SJSA1 (cell line): ENCODE measurements at places on chromosomes 2 and 18. TPM values are rescaled to one million over a fixed set of nuclear protein-coding genes. Genes with fewer than 3 reads are reported as not detected.

The CHRNG gene
- not detected in 2 replicates for total RNA-seq

The UBE2F gene
- 63.0 and 100 TPM in 2 replicates for total RNA-seq

DNA sequence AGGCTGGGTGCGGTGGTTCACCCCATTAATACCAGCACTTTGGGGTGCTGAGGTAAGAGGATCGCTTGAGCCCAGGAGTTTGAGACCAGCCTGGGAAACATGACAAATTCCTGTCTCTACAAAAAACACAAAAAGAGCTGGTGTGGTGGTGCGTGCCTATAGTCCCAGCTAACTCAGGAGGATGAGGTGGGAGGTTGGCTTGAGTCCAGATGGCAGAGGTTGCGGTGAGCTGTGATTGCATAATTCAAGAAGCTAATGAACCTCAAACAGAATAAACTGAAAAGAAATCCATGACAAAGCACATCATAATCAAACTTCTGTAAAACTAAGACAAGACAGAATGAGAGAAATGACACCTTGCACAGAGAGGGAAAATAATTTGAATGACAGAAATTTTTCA, 54.8 kb downstream of the SEMA4F start:
- DNase-seq: no peak

GRCh38 chr2:19843992-19844515, 57.7 kb downstream of the TTC32 start:
- DNase-seq: peak; percentile 20

- DNase-seq: no peak
These were observed 8.5 kb downstream of the HES6 start for GRCh38 chr2:238231251-238231793.

The INPP5D gene
- 2.6 and 13.3 TPM in 2 replicates for total RNA-seq

DNA sequence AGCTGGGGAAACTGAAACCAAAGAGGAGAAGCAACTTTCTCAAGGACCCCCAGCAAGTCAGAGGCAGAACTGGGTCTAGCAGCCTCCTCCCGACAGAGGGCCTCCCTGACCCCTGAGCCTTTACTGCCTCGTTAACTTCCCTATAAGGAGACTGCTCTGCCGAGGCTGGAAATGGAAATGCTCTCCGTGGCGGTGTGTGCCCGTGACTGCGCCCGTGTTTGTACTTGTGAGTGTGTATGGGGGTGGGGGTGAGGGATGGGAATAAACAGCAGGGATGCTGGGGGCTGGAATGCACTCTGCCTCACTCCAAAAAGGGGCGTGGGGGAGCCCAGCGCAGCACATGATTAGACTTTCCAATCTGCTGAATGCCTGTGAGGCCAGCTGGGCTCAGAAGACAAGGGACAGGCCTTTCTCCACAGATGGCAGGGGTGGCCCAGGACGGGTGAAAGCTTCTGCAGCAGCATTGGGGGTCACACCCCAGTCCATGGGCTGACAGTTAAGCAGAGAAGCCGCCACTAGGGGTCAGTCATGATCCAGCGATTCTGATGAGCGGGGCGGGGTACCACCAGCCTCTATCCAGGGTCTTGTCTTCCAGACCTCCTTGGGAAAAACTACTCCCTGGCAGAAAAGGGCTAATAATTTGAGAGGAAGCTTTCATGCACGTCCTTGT, 26.8 kb downstream of the MPHOSPH10 start:
- DNase-seq: no peak

DNA sequence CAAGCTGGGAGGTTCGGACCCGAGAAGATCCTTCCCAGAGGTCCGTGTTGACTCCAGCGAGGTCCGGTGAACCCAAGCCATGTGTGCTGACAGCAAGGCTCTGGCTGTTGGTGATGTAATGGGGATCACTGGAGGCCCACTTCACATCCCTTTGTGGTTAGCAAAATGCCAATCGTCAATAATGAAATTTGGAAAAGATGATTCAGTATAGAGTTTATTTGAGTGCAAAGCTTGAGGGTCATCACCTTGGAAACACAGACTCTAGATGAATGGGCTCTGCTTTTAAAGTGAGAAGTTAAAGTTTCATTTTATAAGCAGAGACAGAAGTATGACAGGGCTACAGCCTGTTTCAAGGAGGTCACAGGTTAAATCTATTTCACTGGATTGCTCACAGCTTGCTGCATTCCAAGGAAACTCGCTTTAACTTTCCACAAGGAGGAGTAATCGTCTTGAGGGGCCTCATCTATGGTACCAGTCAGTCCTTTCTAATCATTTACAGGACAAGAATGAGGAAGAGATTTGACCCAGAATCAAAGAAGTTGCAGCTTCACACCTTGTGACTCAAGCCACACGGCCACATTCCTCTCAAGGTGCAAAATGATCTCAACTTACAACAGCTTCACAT, 140.5 kb downstream of the TPO start:
- DNase-seq: peak; percentile 60

GRCh38 chr2:37881397-37881796, 43.7 kb upstream of the RMDN2 start:
- no peak for DNase-seq

The MC2R gene
- not detected in 2 replicates for total RNA-seq

The GPR17 gene
- not detected in 2 replicates for total RNA-seq

DNA sequence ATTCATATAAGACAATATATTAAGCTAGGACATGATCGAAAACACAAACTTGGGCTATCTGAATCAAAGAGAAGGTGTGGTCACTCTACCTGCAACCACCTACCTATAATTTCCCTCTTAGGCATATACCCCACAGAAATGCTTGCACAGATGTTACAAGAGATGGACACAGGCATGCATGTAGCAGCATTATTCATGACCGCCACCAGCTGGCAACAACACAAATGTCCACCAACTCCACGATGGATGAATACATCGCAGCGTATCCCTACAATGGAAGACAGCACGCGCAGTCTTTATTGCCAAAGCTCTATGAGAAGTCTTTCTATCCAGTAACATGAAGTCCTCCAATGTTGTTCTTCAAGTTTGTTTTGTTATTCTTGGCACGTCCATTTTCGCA, 90.8 kb downstream of the ARL4C start:
- DNase-seq: no peak

The NFATC1 gene
- total RNA-seq: 2.2 and 3.4 TPM in 2 replicates

- DNase-seq: no peak
These were observed 28.0 kb downstream of the ST6GAL2 start for GRCh38 chr2:106857882-106858478.

GRCh38 chr2:101479328-101479727, 4.4 kb upstream of the RFX8 start:
- DNase-seq: no peak

The TSPYL6 gene
- not detected in 2 replicates for total RNA-seq

The LOXL3 gene
- 10.4 and 14.8 TPM in 2 replicates for total RNA-seq

The RAPGEF4 gene
- 0.13 and 0.47 TPM in 2 replicates for total RNA-seq

The ACMSD gene
- total RNA-seq: not detected in 2 replicates

The NYAP2 gene
- not detected in 2 replicates for total RNA-seq

DNA sequence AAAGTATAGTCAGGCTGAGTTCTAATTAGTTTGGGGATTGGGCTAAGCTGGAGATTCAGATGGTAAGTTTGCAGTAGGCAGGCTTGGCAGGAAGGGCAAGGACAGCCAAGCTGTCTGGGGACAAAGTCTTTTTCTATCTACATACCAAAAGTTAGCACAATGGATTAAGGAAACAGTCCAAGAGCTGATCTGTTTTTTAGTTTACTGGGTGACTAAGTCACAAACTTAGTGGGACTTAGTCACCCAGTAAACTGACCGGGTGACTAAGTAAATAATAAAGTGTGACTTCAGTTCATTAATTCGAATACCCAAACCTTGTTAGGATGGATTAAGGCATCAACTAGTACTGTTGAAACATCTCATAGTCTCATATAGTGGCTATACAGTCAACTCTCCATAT, 1386.0 kb upstream of the CELF4 start:
- DNase-seq: no peak

- no peak for DNase-seq
These were observed 199.1 kb upstream of the NRXN1 start for GRCh38 chr2:51231071-51231470.

DNA sequence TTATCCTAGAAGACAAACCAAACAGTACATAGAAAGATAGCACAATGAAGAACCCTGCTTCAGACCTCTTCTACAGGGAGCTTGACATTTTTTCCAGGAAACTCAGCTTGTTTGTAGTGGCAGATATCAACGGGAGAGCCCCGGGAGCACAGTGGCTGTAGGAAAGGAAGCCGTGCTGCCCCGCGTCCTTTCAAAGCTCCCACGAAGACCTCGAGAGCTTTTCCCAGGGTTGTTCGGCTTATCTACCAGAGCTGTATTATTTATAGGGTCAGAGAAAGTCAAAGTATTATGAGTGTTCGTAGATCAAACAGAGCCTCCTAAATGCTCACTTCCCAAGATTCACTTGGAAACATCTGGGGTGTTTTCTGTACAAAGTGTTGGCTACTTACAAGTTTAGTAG, 167.1 kb upstream of the COPS8 start:
- peak; percentile 1 for DNase-seq

The SERPINB7 gene
- total RNA-seq: 5.8 and 8.5 TPM in 2 replicates

- DNase-seq: no peak
These were observed 32.0 kb downstream of the LPIN1 start for GRCh38 chr2:11778416-11778815.

- DNase-seq: no peak
These were observed 184.3 kb downstream of the UBE2E3 start for GRCh38 chr2:181164699-181165098.

- DNase-seq: no peak
These were observed 11.6 kb upstream of the PTPN2 start for GRCh38 chr18:12895626-12896025.

The TET3 gene
- total RNA-seq: 2.1 and 2.4 TPM in 2 replicates

The OTOS gene
- total RNA-seq: not detected in 2 replicates

- DNase-seq: no peak
These were observed 66.2 kb downstream of the GPR39 start for GRCh38 chr2:132482821-132483220.

The AKAIN1 gene
- not detected in 2 replicates for total RNA-seq

DNA sequence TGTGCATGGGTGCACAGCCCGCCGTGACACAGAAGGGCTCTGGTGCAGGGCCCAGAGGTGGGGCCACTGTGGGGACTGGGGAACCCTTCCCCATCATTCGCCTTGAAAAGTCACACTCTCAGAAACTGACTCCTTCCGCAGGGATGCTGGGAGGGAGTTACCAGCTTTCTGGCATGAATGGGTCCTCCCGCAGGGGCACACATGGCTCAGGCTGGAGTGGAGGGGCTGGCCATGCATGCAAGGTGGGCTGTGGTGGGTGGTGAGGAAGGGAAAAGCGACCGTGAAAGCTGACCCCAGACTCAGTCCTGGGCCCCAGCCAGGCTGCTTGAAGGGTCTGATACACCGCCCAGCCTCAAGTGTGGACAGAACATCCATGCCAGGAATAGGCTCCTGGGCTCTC, 201.1 kb downstream of the TNS1 start:
- DNase-seq: no peak

GRCh38 chr2:218188528-218188927, 21.8 kb upstream of the CXCR1 start:
- no peak for DNase-seq

The LRP1B gene
- total RNA-seq: 0.08 TPM in 1 of 2 replicates, not detected in the other

The G6PC2 gene
- total RNA-seq: not detected in 2 replicates

GRCh38 chr18:24672165-24672941, 211.9 kb downstream of the HRH4 start:
- no peak for DNase-seq

DNA sequence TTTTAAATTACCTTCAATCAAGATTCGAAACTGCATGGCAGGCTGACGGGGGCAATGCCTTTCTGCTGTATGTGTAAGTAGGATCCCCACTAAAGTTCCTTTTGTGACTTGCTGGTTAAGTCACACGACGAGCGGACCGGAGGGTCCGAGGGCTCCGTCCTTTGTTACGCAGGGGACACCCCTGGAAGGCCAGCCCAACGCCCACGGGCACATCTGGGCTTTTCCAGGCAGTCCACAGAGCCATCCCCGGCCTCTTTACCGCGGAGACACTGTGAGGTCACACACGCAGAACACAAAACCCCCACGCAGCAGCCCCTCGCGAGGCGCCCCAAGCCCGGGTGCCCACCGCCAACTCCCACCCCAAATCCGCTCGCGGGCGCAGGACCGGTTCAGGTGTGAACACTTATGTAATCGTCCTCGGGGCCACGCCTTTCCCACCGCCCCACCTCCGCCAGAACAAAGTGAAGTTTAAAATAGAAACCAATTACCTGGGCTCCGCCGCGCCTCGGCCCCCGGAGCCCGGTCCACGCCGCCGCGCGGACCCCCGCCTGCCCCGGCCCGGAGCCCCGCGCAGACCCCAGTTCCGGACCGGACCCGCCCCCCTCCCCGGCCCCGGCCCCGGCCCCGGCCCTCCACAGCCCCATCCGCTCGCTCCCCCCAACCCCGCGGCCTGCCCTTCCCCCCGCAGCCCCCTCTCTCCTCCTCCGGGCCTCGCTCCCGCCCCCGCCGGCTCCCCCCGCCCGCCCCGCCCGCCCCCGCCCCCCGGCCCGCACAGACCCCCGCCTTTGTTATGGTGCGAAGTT, 4.2 kb downstream of the ZNF516 start:
- DNase-seq: peak; percentile 24

The KCNK3 gene
- total RNA-seq: not detected in 2 replicates

DNA sequence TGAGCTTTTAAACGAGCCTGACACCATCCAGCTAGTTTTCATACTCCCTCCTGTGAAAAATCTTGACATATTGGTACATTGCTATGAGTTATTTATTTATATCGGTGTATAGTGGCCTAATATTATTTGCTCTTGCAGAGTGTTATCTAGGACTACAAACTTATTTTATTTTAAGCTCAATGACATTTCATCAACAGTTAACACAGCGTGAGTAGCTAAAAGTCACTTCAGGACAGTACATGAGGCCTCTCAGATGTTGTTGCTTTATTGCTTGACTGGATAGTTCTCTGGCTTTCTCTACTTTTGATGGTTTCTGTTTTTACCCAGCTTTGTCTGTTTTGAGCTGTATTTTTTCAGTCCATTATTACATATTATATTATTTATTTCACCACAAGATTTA, 172.9 kb upstream of the KLF7 start:
- DNase-seq: no peak

The ANKRD62 gene
- not detected in 2 replicates for total RNA-seq

GRCh38 chr18:63817441-63818051, 42.3 kb downstream of the SERPINB7 start:
- DNase-seq: no peak

DNA sequence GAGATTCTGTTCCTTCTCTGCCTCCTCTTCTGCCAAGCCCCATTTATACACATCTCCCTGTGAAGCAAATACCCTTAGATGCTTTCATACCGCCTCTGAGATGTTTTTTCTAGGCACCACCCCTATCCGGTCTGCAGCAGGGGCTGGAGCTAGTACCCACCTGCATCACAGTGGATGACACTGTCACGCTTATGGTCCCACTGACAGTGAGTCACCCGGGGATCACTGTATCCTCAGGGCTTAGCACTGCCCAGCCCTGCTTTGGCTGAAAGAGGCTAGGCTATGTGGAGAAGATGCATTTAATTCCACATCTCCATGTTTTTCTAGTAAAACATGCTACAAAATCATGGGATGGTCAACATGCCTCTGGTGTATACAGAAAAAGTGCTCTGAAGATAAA, 9.9 kb downstream of the FABP1 start:
- DNase-seq: no peak

- DNase-seq: no peak
These were observed 23.2 kb downstream of the HDAC4 start for GRCh38 chr2:239377591-239377990.

The FABP1 gene
- not detected in 2 replicates for total RNA-seq

The MROH2A gene
- total RNA-seq: not detected in 2 replicates

GRCh38 chr2:172409042-172409441, 18.3 kb upstream of the ITGA6 start:
- DNase-seq: no peak

The RESP18 gene
- total RNA-seq: not detected in 2 replicates

- peak; percentile 31 for DNase-seq
These were observed 14.0 kb upstream of the IMP4 start for GRCh38 chr2:130328710-130329109.
